ENCODE measurements at places on chromosomes 1 and 21.

GRCh38 chr1:89552471-89553081 lies 27.9 kb downstream of the LRRC8B start:
- DNase-seq: no peak

DNA sequence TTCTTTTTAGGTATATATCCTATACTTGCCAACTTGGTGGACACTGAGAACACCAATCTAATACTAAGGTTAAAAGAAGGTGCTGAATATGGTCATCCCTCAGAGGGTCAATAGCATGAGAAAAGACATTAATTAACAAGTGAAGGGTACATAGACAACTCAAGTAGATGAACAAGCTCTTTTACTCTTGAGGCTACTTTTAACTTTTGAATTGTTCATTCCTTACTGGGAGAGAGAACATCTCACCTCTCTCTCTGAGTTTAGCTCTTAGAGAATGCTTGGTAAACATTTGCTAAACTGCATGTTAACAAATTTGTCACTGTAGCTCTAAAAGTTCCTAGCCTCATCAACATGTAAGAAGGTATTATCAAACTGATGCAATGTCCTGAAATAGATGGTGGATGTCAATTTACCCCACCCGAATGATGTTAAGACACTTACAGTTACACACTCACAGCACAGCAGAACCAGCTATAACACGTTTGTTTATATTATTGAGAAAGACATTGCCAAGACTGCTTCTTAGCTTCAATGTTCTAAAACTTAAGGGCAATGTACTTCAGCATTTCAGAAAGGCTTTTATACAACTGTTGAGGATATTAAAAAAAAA lies 35.9 kb downstream of the HEATR1 start:
- no peak for DNase-seq

DNA sequence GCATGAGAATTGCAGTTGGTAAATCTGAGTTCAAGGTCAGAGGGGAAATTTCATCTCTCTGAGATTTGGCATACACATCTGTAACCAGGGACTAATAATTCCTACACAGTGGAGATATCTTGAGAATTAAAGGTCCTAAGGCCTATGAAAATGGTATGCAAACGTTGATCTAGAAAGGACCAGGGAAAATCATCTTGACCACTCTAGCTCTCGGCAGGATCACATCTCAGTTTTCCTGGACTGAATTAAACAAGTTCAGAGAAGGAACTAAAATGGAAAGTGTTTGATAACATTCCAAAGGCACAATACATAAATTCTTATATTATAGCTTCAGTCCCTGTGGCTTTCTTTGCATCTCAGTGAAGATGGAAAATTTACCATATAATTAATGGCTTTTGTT lies 28.5 kb upstream of the SIPA1L2 start:
- no peak for DNase-seq

DNA sequence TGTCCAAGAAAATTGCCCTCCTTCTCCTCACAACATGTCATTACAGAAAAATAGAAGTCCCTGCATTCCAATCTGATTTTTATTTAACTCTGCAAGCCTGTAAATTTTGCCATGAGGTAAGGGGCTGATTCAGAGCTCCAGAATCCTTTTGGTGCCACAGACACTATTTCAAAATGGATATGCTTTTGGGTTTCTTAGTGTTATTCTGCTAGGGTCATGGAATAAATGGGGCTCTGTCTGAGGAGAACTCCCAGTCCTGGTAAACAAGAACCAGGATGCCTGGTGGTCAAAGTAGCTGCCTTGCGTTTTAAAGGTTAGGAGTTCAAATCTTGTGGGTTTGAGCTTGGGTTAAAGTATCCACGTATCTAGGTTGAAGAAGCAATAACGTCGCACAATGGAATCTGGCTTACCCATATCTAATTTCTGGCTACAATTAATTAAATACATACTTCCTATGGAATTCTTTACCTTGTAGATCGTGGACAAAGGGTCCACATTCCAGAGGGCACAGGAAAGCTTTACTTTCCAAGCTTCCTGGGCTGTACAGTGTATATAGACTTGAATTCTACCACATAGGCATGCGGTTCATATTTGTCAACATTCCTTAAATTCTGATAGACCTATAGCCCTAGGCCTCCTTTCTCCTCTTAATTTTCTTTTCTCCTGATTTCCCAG lies 98.0 kb upstream of the CDC42BPA start:
- no peak for DNase-seq

- no peak for DNase-seq
These were observed 32.0 kb upstream of the GBP5 start for GRCh38 chr1:89304572-89305230.

DNA sequence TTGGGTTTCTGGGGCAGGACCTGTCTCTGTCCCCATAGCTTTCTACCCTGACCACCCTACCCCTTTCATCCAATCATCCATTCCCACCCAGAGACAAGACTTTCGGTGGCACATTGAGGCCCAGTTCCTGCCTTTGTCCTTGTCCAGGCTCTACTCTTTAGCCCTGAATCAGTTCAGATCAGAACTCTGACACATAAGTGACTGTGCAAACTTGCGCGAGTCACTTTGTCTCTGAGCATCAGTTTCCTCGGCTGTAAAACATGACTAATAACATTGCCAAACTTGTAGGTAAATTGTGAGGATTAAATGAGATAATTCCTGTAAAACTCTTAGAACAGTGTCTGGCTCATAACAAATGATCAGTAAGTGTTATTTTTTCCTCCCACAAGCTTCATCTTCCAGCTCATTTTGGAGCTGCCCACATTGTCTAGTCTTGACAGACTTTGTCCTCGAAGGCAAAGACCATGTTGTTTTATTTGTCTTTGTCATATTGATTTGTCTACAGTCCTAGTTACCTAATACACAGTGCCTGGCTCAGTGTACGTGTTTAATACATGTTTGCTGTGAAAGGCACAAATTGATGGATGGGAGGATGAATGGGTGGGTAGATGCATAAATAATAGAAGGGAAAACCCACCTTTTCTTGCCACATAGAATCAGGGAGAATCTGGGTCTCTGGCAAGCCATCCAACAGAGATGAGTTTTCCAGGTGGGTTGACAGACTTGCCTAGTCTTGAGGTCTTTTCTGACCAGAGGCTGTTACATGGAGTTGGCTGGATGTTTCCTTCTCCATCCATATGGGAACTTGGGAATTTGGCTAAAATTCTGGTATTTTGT lies 262.9 kb downstream of the OMA1 start:
- DNase-seq: no peak

- no peak for DNase-seq
These were observed 447.3 kb downstream of the AGBL4 start for GRCh38 chr1:49576327-49576901.

DNA sequence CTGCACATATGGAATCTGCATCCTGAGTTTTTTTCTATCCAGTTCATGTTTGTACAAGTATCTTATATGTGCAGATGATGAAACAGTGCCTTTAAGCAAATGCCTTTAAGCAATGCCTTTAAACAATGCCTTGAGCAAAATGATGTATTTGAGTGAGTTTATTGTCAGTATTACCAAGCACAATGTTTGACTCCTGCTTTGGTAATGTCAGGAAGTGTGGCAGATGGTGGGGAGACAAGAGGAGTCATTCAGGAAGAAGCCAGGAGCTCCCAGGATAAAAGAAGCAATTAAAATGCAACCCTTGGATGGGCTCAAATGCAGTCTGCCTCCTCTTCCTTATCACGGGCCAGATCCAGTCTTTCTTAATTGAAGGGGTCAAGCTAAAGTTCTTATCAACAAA lies 108.7 kb upstream of the KCNJ15 start:
- DNase-seq: no peak

GRCh38 chr1:115746021-115746690 lies 22.4 kb downstream of the CASQ2 start:
- no peak for DNase-seq

DNA sequence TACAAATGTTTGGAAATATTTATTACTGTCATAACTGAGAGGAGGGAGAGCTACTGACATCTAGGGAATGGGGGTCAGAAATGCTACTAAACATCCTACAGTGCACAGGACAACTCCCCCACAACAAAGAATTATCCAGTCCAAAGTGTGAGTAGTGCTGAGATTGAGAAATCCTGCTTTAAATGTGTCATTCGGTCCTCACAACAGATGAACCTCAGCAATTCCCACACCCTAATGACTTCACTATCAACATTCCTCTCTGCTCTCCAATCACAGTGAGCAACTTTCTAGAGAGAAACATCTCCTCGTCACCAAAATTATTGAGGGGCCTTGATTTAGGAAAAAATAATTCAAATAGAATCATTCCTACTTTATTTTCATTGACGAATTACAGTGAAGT lies 18.0 kb downstream of the OMA1 start:
- DNase-seq: no peak

DNA sequence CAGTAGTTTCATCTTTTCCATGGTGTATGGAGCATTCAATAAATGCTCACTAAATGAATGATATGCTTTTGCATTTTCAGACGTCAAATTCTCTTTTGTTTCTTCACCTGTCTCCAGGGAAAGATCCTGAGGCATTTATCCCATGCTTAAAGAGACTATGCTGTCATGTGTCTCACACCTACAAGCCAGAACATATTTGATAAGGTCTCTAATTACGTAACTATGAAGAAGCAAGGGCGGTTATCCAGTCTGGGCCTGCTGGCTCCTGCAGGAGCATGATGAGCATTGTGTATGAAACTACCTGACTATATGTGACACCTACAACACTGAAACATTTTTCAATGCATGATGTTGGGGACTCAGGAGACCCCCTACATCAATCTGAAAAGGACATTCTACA lies 51.8 kb downstream of the FBXO42 start:
- DNase-seq: no peak

- no peak for DNase-seq
These were observed at the start of gene PLEKHA6 for GRCh38 chr1:204359474-204360255. TSS of gene PLEKHA6 (minus strand) at chr1:204359929. CDS start at chr1:204273727, 86,202 bp downstream.

GRCh38 chr1:3598522-3599285 lies 12.6 kb downstream of the MEGF6 start:
- no peak for DNase-seq

- DNase-seq: no peak
These were observed 128.5 kb upstream of the CACNA1E start for GRCh38 chr1:181354865-181355264.

- DNase-seq: no peak
These were observed 5.4 kb downstream of the MARCKSL1 start for GRCh38 chr1:32330558-32331151.

GRCh38 chr1:62038594-62039284 lies 155.9 kb upstream of the L1TD1 start:
- DNase-seq: no peak

DNA sequence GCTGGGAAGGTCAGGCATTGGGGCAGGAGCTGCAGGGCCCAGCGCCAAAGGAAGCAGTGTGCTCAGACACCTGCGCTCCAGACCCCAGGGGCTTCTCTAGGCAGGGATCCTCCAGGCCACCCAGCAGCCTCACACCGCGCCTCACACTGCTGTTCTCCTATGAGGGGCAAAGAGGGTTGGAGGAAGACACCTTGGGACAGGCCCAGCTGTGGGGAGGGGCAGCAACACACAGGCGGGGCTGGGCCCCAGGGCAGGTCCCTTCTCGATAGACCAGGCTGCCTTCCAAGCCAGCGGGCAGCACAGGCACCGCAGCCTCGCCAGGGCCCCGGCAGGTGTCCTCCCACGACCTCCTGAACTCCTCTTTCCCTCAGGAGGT lies 20.7 kb upstream of the PRSS38 start:
- no peak for DNase-seq

DNA sequence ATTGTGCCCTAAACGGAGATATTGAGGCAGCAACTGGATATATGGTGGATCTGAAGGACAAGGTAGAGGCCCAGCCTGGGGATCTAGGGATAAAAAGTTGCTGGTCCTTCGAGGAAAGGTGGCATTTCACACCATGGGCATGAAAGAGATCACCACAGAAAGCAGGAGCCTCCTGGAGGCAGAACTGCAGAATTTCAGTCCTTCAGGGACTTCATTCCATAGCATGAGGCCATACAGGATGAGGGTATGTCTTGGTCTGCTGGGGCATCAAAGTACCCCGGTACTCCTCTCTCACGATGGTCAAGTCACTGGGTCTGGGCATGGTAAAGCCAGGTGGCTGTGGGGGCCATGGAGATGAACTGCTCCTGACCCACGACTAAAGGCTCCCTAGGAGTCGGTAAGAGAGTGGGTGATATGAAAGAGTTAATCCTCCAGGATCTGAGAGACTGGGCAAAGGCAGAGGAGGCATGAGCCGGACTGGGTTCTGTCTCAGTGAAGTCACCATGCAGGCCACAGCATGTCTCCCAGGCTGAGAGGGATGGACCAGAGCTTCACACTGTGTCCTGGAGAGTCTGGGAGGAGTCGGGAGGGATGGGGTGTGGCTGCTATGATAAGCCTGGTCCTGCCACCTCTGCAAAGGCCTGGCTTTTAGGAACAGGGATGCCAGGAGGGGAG lies 5.8 kb upstream of the SPRR5 start:
- DNase-seq: no peak

GRCh38 chr1:177659281-177659680 lies 310.6 kb downstream of the SEC16B start:
- DNase-seq: no peak

- DNase-seq: no peak
These were observed 4.2 kb upstream of the CHD1L start for GRCh38 chr1:147238053-147238902.

GRCh38 chr1:173015629-173016028 lies 35.1 kb downstream of the TNFSF18 start:
- no peak for DNase-seq

DNA sequence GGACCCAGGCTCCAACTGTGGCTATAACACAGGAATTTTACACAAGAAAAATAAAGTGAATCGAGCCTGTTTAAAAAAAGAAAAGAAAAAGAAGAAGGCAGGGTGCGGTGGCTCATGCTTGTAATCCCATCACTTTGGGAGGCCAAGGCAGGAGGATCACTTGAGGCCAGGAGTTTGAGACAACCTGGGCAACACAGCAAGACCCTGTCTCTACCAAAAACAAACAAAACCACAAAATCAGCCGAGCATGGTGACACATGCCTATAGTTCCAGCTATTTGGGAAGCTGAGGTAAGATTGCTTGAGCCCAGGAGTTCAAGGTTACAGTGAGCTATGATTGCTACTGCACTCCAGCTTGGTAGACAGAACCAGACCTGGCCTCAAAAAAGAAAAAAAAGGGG lies 17.7 kb downstream of the MTF1 start:
- DNase-seq: no peak

DNA sequence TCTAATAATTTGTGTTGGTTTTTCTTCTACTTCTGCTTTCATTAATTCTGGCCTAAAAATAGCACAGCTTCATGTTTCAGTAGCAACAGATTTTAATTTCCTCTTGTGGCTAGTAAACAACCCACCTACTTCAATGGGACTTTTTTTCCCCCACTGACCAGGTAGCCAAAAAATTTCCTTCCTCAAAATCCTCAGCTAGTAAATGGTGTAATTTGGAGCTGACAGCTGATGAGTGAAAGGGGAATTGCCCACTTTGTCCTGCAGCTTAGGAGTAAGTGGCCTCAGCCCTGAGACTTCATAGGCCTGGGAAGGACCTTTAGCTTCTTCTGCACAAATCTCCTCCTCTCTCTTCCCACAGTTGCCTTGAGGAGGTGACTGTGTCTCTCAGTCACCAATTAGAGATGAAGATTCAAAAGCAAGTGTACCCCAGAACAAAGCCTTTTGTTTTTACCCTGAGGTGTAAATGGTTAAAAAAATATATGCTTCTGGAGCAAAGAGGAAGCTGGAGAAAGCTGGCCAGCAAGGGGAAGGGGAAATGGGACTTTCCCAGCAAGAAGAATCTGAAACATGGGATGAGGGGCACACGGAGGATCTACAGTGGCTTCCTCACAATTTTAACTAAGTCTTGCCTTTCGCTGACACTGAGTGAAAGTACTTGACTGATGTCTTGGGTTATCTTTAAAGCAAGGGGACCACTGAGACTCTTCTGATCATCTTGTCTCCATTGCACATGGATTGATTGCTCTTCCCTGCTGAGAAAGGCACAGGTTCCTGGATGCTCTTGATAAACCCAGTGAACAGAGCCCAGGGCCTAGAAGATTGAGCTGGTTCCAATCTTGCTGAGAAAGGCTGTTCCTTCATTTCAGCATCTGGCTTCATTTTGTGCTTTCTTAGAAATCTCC lies 35.8 kb upstream of the VCAM1 start:
- DNase-seq: no peak

Data from AG04449 (cell line).